Jurkat, Clone E6-1 (cell line): ENCODE measurements at places on chromosomes 1 and 21.

- no peak for DNase-seq
Measured at GRCh38 chr21:30629200-30629599, 5.8 kb upstream of the KRTAP20-2 start.

- DNase-seq, result no peak
Measured at GRCh38 chr1:157162345-157162744, 24.1 kb upstream of the ETV3 start.

GRCh38 chr1:162663589-162664106, 31.4 kb downstream of the DDR2 start:
- DNase-seq, result no peak

GRCh38 chr1:14655385-14655784, 56.9 kb downstream of the KAZN start:
- DNase-seq, result no peak

DNA sequence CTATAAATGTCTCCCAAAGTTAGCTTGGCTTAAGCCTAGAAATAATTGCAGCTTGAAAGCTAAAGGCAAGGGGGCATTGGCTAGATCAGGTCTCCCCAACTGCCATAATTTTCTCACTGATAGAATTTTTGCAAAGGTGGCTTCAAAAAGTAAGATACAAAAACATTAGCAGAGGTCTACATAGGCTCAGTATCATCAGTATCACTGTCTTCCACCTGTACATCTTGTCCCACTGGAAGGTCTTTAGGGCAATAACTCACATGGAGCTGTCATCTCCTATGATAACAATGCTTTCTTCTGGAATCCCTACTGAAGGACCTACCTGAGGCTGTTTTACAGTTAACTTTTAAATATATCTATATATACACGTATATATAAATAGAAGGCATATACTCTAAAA, 14.9 kb downstream of the OSBPL9 start:
- no peak for DNase-seq

- DNase-seq, result no peak
Measured at GRCh38 chr1:247639381-247639981, 34.1 kb downstream of the OR2G3 start.

DNA sequence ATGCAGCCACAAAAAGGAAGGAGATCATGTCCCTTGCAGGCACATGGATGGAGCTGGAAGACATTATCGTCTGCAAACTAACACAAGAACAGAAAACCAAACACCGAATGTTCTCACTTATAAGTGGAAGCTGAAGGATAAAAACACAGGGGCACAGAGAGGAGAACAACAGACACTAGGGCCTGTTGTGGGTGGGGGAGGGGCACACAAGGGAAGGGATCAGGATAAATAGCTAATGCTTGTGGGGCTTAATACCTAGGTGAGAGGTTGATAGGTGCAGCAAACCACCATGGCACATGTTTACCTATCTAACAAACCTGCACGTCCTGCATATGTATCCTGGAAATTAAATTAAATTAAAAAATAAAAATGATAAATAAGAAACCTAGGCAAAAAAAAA, 969.9 kb downstream of the TTLL7 start:
- no peak for DNase-seq

GRCh38 chr21:31897311-31897710, 24.5 kb downstream of the HUNK start:
- no peak for DNase-seq

GRCh38 chr1:163055005-163055404, 14.2 kb upstream of the RGS4 start:
- no peak for DNase-seq

GRCh38 chr1:205518661-205519540, 14.4 kb downstream of the CDK18 start:
- DNase-seq, result no peak

GRCh38 chr1:161258439-161259344, at the start of gene PCP4L1:
Gene PCP4L1 (plus strand): TSS chr1:161258745. CDS start chr1:161258975, 230 bp downstream.
- no peak for DNase-seq

DNA sequence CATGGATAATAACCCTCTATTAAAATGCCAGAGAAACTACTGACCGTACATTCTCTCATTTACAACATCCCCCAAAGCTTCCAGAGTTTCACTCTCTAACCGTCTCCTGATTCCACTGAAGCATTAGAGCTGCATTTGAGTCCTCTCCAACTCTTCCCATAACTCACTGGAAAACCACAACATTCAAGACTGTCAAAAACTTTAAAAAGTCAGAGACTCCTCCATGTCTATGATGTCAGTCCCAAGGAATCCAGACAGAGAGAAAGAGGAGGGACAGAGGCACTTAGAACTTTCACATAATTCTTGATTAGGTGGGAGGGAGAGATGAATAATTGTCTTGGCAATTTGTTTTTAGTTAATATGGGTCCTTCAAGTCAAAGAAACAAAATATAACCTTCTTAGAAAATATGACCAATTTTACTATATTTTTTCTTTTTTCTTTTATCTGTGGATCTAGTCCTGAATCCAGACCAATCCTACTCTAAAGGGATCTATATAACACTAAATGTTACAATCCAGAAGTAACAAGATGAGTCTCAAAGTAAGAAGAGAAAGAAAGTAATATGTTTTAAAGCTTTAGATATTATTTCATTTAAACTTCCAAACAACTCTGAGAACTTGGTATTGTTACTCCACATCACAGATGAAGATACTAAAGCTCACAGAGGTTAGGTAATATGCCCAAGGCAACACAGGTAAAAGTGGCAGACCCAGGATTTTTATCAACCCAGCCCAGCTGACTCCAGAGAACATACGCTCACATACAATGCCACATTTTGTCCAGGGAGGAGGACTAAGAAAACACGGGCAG, 23.8 kb downstream of the OTUD7B start:
- DNase-seq, result no peak

- no peak for DNase-seq
Measured at GRCh38 chr1:64320470-64320869, 117.0 kb downstream of the UBE2U start.

GRCh38 chr1:82227306-82228095, 426.8 kb downstream of the ADGRL2 start:
- DNase-seq, result no peak

DNA sequence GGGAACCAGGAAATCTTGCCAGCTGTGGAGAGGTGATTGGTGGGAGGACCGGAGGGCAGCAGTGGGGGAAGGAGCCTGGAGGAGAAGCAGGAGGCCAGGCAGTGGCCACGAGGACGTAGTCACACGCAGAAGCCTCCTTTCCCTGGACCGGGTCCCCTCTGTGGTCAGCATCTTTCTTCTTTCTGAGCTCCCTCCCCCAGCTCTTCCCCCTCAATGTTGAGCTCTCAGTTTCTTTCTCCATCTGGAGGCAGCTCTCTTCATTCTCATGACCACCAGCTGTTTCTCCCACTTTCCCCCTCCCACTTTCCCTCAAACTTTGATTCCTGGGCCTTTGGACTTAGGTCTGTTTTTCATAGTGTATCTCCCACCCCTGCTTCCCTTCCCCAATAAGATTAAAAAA, 18.3 kb downstream of the KIRREL1 start:
- DNase-seq, result no peak

DNA sequence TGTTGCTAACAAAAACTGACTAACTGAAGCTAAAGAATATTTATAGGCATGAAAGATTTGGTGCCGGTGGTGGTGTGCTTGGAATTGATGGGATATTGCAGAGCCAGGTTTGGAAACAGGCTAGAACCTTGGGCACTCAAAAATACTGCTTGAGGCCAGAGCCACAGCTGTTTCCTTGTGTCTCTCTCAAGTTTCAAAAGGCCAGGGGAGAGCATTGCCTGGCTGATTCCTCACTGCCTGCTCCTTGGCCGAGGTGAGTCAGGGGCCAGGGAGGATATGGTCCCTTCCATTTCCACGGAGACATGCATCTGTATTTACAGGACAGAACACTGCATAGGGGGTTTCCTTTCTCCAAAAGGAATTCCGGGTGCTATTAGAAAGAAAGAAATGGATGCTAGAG, 36.1 kb upstream of the IVNS1ABP start:
- DNase-seq, result no peak

DNA sequence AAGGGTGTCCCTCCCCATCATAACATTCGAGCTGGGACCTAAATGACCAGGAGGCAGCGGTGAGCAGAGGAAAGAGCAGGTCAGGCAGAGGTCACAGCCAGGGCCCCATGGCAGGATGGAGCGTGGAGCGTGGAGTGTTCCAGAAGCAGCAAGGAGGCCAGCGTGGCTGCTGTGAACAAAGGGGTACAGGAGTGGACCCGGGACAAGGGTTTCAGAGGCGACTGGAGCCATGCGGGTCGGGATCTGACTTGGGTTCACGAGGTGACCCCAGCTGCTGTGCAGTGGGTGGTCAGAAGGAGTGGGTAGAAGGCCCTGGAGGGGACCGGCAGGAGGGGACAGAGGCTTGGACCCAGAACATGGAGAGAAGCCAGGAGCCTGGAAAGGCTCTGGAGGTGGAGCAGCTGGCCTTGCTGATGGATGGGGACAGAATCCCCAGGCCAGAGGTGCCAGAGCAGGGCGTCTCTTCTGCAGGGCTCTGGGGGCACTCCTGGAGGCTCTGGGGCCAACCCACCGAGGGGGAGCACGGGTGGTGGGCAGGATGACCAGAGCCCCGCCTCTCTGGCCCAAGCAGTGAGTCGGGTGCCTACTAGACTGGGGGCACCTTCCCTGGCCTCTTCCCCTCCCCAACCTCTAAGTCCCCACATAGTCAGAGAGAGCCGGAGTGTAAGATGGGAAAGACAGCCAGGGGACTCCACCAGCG, 2.3 kb downstream of the CHD5 start:
- DNase-seq, result no peak

DNA sequence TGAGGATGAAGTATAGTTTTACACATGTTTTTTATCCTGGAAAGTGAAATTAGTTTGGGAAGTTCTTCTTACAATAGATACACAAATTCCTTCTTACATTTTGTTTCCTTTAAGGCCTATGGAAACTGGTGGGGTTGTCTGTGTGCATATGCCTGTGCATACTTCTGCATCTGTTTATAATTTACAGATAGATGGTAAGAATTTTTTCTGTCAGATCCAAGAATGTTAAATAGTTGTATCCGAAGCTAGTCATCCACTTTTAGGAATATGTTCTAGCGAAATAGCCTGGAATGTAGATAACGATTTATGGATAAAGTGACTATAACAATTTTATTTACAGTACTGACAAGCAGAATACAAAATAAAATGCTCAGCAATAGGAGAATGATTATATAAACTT, 194.1 kb downstream of the ROR1 start:
- DNase-seq, result no peak

GRCh38 chr1:179128520-179128919, 46.6 kb downstream of the TOR3A start:
- DNase-seq, result no peak

GRCh38 chr1:154567386-154568156, at the start of gene CHRNB2:
Gene CHRNB2 (plus strand): TSS chr1:154567778. CDS start chr1:154568045, 267 bp downstream.
- DNase-seq, result no peak

DNA sequence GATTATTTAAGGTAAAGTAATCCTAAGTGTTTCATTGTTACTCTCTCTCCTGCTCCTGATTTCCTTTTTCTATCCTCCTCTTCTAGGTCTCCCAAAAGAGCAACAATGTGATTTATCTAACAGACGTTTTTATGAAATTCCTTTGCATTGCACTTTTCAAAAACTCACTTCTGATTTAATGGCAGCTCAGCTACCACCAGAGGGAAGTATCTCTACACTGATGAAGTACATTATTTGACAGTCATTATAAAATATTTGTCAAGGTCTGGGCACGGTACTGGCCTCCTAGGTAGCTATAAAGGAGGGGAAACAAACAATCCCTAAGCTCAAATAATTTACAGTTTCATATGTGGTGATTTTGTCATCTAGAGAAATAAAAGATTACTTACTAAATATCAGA, 15.6 kb downstream of the TMPRSS15 start:
- peak; percentile 20 for DNase-seq

DNA sequence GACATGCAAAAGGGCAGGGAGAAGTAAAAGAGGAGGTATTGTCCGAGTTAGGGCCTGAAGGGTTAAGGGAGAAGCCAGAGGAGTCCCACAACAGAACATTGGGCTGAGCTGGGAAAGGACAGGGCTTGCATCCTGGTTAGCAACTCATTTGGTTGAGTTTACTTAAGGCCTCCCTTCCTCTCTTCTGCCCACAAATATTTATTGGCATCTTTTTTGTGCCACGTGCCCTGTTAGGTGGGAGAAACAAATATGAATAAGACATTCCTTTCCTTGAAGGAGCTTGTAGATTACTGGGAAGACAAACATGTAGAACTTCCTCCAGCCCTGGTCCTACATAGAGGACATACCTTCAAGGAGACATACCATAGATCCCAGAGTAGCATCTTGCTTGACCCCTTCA, 53.0 kb upstream of the PRELP start:
- DNase-seq, result no peak

- DNase-seq, result no peak
Measured at GRCh38 chr1:45922813-45923212, 119.4 kb downstream of the MAST2 start.

DNA sequence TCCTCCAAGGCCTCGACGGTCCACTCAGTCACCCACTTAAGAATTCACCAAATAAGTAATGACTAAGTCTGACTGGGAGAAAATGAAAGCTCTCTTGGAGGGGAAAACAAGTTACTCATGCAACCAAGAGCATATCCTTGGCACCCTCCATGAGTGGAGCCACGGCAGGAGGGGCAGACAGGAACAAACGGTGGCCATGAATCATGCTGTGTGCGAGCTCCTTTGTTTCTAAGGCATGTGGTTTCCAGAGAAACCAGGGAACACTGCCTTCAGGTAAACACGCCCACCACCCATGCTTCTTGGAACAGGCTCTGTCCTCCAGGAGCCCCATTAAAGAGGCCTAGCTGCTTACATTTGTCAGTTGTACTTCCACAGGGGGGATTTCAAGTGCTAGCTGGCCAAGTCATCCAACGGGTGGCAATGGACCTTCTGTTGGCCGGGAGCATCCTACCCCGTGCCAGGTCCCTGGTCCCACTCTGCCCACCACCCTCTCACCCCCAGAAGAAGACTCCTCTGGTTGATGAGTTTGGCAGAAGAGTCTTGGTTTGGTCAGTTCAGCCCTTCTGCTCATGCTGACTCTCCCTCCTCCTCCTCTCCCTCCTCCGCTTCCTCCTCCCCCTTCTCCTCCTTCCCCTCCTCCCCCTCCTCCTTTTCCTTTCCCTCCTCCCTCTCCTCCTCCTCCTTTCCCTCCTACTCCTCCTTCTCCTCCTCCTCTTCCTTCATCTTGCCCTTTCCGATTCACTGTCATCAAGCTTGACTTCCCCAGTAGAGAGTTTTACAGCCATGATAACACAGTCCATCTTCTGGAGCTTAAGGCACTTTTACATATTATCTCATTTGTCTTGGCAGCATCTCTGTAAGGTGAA, 107.6 kb downstream of the CCDC185 start:
- no peak for DNase-seq

DNA sequence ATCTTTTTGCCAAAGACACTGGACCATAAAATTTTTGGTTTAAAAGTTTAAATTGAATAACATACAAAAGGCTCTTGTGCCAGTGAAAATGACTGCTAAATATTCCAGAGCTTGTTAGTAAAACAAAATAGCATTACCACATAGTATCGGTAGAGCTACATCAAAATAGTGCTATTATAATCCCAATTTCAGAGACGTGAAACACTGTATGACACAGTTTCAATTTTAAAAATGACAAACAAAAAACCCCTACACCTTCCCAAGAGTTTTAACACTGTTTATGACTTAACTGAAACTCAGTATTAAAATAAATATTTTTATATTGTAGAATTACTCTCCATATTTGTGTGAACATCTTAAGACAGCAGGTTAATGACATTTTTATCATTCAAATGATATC, 7.0 kb downstream of the SLC30A1 start:
- DNase-seq, result no peak
